ENCODE measurements at places on chromosomes 4 and X.

- no peak for DNase-seq
Measured at GRCh38 chrX:96004386-96004785, 680.3 kb upstream of the DIAPH2 start.

- peak; percentile 38 for DNase-seq
Measured at GRCh38 chrX:20527558-20528011, 260.9 kb upstream of the RPS6KA3 start.

DNA sequence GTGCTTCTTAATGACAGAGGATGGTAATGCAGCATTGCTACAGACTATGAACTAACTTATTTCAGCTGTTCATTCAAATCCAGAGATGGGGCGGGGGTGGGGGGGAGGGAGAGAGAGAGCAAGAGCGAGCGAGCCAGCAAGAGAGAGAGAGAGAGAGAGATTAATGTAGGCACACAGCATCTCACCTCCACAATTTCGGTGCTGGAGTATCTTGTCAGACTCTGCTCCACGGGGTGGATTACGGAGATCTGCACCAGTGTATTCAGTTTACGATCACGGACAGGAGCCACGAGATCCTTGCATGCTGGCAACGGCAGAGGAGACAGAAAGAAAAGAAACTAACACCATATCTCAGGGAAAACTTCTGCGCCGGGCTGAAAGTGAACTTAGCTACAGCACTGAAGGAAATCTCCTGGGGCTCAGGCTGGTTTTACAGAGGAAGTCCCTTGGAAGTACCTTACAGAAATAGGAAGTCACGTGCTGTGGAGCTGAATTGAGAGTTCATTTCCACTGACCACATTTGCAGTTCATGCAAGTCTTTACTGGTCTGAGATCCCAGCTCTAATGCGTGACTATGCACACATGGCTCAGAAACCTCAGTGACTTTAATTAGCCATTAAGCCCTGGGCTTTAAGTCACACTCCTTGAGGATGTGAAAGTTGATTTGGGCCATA is 440.9 kb downstream of the INPP4B start:
- no peak for DNase-seq

- DNase-seq = no peak
Measured at GRCh38 chr4:146329050-146329716, 114.8 kb downstream of the REELD1 start.

DNA sequence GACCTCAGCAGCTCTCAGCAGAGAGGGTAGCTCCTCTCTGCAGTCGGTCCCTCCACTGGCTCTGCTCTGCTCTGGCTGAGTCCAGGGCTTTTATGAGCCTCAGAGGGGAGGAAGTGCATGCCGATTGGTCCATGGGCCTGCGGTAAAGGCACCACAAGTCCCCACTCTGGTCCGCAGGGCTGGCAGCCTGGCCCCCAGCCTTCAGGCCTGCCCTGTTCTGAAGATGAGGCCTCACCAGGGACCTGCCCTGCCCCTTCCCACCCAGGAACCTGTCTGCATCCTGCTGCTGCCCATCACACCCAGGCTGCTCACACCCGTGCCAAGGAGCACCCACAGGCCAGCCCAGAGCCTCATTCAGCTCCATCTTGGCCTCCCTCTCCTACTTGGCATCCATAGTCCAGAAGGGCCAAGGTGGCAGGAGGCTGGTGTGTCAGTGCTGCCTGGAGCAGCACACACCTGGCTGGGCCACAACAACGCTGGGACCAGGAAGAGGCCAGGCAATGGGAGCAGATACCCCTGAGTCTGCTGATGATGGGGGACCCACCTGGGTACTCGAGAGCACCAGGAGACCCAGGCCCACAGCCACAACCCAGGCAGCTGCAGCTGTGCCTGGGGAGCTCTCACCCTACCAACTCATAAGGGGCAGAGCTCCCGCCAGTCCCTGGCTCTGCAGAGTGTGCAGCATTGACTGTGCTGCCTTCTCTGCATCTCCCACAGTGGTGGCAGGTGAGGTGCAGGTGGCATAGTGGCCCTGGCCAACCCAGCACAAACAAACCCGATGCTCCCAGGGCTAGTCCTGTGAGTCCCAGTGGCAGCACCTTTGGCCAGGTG is 191.9 kb upstream of the NUDT6 start:
- DNase-seq = no peak

GRCh38 chr4:2484993-2485392 is 16.1 kb downstream of the RNF4 start:
- DNase-seq = no peak
